ENCODE measurements at places on chromosomes 16 and 17.

- DNase-seq = no peak
Measured at GRCh38 chr16:56686758-56687157, 4.5 kb downstream of the MT1X start.

GRCh38 chr16:75111961-75112733, 4.4 kb downstream of the LDHD start:
- no peak for DNase-seq

- no peak for DNase-seq
Measured at GRCh38 chr16:53511084-53511402, 8.0 kb upstream of the AKTIP start.

- DNase-seq = no peak
Measured at GRCh38 chr17:2954898-2955445, 108.4 kb downstream of the OR1D5 start.

GRCh38 chr16:67951485-67951884, 7.6 kb upstream of the LCAT start:
- DNase-seq = no peak

- DNase-seq = peak; percentile 81
Measured at GRCh38 chr17:44187131-44187899, 543 bp downstream of the TMUB2 start.

GRCh38 chr17:83115832-83116231, 36.4 kb downstream of the METRNL start:
- DNase-seq = no peak
